ENCODE measurements at places on chromosomes 2 and 18.

DNA sequence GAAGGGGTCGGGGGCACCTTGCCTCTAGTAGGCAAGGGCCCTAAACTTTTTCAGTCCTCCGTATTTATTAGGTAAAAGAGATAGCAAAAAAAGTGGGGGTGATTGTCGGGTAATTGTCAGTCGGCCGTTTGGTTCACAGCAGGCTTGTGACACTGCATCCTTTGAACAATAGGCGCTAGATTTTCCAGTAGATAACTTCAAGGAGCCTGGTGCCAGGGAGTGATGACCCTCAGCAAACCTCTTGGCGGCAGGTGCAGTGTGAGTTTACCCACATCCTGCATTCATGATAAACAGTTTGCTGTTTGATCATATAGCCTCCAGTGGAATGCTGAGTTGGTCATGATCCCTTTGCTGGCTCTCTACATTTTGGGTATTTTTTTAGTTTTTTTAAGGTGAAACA is 22.9 kb downstream of the SERPINB8 start:
- no peak for DNase-seq

GRCh38 chr18:4454537-4455112 is 482 bp downstream of the DLGAP1 start:
- DNase-seq = no peak

GRCh38 chr2:151576080-151576479 is 158.2 kb downstream of the NEB start:
- no peak for DNase-seq

- no peak for DNase-seq
Measured at GRCh38 chr2:181810823-181811695, 80.5 kb upstream of the ITPRID2 start.

DNA sequence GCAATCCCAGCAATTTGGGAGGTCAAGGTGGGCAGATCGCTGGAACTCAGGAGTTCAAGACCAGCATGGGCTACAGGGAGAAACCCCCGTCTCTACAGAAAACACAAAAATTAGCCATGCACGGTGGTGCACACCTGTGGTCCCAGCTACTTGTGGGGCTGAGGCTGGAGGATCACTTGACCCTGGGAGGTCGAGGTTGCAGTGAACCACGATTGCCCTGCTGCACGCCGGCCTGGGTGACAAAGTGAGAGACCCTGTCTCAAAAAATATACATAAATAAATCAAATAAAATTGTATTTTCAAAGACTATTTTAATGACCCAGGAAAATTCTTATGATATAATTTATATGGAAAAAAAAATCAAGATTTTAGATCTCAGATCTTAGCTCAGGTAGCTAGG is 191.5 kb downstream of the ZFP36L2 start:
- DNase-seq = no peak

DNA sequence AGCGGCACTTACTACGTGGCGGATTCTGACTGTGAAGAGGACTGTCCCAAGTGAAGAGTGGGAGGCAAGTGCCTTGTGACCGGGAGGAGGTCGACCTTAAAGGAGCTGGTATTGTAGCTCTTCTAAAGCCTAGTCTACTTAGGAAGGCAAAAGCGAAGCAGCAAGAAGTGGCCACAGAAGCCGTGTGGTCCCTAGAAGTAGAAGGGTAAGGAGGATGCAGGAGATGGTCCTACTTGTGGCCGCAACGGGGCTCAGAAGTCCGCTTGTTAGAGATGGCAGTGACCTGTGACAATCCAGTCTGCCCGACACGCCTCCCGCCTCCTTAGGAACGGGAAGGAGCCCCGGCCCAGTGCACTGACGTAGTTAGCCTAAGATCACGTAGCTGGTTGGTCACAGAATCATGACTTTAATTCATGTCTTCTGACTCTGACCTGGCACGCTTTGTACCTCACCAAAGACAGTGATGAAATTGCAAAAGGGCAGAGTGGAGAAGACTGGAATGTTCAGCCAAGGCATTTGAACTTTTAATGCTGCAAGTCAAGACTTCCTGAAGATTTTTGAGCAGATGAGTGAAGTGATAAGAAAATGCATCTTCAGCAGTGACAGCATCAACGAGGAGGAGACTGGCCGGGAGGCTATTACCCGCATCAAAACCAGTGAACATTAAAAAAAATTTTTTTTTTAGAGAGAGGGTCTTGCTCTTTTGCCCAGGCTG is 749 bp upstream of the EIF2AK3 start:
- DNase-seq = peak; percentile 99

GRCh38 chr2:215882689-215883088 is 130.7 kb downstream of the MREG start:
- DNase-seq = no peak

GRCh38 chr2:178280244-178280852 is 86.0 kb downstream of the OSBPL6 start:
- no peak for DNase-seq

- no peak for DNase-seq
Measured at GRCh38 chr2:231263118-231263831, 64.8 kb downstream of the ARMC9 start.

DNA sequence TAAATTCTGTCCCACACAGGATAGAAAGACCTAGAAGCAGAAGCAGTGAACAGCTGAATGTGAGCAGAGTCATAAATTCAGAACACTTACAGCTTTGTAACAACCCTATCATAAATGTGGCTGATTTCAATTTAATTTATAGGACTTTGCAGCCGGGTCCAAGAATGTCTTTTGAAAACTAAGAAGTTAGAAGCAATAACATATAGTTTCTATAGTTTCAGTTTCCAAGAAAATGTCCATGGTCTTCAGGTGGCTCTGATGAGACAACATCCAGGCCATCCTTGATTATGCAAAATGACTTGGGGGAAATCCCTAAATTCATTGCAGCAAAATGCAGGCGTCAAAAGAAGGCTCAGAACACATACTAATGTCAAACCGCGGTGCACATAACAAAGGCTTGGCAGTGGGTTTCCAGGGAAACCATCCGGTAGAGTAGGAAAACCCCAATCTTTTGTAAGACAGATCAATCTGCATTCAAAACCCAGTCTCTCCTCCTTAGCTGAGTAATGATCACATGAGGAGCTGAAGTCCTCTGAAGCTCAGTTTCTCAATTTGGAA is 442.2 kb upstream of the ID2 start:
- peak; percentile 40 for DNase-seq
